ENCODE measurements at places on chromosomes 11 and 22.

- no peak for DNase-seq
Observed at GRCh38 chr22:17897426-17897825, 123.2 kb upstream of the BID start.

GRCh38 chr22:45760682-45761081 lies 89.0 kb downstream of the ATXN10 start:
- no peak for DNase-seq

- DNase-seq: no peak
Observed at GRCh38 chr11:65298655-65299179, 15.9 kb upstream of the CDC42EP2 start.

DNA sequence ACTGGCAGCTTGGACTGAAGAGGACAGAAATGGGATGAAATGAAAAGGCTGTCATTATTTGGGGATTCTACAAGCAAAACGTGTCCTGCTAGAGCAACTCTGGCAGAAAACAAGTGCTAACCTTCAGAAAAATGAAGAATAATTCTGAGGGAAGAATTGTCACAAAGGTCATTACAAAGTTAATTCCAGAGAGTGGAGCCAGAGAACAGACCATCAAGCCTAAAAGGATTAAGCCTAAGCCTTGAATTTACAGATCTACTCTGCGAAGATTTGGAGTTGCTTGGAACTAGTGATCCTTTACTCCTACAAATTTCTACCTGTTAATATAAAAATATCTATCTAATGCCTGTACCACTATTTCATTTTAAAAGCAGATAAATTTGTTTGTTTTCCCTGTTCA lies 1077.3 kb upstream of the CNTN5 start:
- DNase-seq: no peak

DNA sequence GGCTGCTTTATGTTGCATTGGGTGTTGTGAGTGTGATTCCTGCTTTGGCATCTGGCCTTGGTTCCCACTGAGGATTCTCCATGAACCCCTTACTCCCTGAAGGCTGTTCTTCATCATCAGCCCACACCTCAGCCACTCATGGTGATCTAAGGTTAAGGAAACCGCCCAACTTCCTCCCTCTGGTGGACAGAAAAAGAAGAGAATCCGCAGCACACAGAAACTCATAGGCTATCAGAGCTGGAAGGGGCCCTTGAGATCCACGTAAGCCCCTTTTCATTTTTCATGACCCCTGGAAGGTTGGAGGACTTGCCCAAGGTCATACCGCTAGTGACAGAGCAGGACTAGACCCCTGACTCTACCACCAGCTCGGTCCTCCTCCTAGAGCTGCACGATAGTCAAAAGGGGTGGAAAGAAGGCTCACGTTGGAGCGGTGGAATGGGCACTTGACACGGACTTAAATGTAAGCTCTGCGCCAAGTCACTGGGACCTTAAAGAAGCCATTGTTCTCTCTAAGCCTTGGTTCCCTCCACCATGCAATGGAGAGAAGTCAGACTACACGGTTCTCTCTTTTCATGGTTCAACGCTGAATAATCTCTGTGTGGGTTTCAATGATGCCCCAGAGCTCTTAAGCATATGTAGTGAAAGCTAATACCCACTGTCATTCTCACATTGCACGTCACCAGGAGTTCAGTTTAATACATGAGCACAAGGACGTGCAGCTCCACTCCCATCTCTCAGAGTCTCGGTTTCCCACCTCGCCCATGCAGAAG lies 83.6 kb upstream of the CRTAM start:
- DNase-seq: no peak

DNA sequence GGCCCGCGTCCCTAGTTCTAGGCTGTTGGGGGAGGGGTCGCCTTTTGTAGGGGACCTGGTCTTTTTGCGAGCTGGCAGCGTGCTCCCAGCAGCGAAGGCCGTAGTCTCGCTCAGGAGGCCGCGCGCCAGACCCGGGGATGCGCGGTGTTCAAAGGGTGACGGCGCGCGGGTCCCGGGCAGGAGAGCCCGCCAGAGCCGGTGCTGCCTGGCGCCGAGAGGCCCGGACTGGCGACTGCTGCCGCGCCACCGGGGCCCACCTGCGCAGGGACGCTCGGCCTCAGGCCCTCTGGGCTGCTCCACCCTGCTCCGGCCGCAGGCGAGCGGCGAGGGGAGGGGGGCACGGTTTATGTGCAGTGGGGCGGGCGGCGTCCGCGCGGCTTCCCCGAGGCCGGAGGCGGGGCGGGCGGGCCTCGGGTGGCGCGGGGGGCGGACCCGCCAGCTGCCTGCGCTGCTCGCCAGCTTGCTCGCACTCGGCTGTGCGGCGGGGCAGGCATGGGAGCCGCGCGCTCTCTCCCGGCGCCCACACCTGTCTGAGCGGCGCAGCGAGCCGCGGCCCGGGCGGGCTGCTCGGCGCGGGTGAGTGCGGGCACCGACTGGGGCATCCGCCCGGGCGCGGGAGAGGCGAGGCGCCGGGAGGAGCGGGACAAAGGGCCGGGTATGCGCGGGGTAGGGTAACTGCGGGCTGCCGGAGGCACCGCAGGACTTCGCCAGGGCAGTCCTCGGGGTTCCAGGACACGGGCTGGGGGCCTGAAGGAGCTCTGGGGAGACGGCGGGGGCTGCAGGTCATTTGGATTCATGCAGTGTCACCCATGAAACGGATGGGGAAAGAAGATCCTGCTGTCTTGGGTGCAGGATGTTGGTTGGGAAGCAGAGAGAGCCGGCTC lies at the start of gene PRSS23:
Gene PRSS23, plus strand, starts transcription at position 467 of the 884 bp plus-strand sequence. CDS start 7,102 bp downstream, outside the sequence.
- DNase-seq: no peak

DNA sequence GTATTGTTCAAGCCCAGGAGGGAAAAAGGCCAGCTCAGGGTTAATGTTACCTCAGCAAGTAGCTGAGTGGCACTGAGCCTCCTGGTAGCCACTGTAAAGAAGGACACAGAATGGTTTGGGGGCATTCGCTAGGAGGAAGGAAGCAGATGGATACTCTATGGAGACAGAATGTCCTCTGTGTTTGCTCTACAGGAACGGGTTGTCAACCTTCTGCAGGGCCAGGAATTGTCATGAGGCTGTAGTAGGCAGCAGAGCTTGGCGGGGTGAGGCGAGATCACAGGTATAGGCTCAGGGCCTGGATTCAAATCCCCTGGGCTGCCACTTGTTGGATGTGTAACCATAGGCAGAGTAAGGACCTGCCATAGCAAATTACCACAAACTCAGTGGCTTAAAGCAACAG lies 3.0 kb upstream of the LRRC75B start:
- DNase-seq: no peak

GRCh38 chr11:78041843-78042440 lies 18.9 kb upstream of the KCTD14 start:
- DNase-seq: no peak

DNA sequence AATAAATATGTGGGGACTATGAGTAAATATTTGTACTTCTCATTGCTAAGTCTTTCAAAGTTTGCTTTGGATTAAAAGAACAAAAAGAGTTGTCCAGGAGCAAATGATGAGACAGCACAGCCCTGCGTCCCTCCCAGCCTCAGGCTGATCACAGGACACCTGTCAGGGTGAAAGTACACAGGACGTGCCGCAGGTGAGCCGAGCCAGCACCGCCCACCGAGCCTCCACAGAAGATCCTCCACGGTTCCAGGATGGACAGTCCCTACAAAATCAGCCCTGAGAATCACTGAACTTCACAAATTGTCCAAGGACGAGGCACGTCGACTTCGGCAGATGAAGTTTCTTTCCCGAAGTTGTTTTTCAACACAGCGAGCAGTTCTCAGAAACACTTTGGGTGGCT lies 661.5 kb downstream of the BRD1 start:
- no peak for DNase-seq

- DNase-seq: peak; percentile 93
Observed at GRCh38 chr11:61899146-61899841, 7.9 kb upstream of the FADS3 start.

GRCh38 chr11:43853781-43854180 lies 26.9 kb upstream of the ALKBH3 start:
- no peak for DNase-seq

- no peak for DNase-seq
Observed at GRCh38 chr11:119700536-119701346, 28.3 kb downstream of the NECTIN1 start.

DNA sequence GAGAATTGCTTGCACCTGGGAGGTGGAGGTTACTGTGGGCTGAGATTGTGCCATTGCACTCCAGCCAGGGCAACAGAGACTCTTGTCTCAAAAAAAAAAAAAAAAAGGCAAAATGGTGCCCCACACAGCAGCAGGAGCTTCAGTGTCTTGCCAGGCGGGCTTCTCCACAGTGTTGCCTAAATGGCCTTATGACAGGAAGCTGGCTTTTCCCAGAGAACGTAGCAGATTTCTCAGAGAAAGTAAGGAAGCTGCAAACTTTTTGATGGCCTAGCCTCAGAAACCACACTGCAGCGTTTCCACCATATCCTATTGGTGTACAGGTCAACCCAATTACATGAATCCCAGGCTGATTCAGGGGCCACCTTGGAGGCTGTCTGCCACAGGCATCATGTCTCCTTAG lies 12.7 kb upstream of the SPDYC start:
- no peak for DNase-seq

- no peak for DNase-seq
Observed at GRCh38 chr11:96263238-96263763, 79.7 kb downstream of the MAML2 start.

DNA sequence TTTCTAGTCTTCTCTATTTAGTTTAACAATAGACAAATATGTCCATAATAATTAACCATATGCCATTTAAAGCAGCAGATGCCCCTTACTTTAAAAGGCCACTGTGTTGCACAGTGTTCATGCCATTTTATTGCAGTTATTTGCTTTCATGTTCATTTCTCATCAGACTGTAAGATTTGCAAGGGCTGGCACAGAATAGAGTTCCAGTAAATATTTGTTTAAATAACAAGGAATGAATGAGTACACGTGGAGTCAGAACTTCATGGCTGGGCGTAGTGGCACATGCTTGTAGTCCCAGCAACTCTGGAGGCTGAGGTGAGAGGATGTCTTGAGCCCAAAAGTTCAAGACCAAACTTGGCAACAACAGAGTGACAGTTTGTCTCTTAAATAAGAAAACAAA lies 1228.6 kb downstream of the LRRC4C start:
- DNase-seq: no peak

- DNase-seq: no peak
Observed at GRCh38 chr11:37313266-37313665, 715.2 kb upstream of the RAG2 start.

DNA sequence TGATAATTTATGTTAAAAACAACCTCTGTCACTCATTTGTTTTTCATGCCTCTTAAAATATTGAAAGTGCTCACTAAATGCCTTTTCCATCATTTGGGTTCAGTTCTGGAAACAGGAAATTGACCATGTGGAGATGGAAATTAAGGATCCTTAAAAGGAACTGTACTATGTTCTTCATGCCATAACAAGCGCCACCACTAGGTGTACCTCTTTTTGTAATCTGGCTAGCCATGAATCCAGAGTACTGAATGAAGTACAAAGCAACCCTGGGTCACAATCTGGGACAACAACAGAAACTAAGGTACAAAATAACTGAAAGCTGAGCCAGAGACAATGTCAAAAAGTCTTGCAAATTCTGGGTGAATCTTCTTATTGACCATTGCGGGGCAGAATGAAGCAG lies 559.1 kb downstream of the FAM181B start:
- DNase-seq: no peak

DNA sequence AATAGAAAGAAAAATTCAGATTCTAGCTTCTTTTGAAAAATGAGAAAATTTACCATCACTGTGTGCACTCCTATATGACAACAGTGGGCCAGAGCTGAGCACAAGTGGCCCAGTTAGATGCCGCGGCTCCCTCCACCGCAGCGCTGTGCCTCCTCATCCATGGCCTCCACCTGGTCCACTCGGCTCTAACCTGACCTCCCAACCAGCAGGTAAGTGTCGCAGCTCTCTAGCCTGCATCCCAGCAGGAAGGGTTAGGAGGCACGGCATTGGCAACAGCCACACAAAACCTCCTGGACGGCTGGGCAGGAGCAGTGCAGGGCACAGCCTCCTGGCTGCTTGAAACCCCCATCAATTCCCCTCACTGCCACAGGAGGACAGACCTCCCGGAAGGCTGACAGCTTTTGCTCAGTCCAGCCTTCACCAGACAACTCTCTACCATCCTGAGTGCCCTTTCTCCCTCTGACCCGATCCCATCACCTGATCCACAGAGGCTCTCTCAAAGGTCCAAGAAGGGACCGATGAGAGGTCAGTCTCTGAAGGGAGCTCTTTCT lies 76.1 kb downstream of the RPL27A start:
- no peak for DNase-seq

- no peak for DNase-seq
Observed at GRCh38 chr22:22816766-22817410, 70.7 kb upstream of the IGLL5 start.

GRCh38 chr11:132464003-132464342 lies 1068.3 kb downstream of the OPCML start:
- no peak for DNase-seq

DNA sequence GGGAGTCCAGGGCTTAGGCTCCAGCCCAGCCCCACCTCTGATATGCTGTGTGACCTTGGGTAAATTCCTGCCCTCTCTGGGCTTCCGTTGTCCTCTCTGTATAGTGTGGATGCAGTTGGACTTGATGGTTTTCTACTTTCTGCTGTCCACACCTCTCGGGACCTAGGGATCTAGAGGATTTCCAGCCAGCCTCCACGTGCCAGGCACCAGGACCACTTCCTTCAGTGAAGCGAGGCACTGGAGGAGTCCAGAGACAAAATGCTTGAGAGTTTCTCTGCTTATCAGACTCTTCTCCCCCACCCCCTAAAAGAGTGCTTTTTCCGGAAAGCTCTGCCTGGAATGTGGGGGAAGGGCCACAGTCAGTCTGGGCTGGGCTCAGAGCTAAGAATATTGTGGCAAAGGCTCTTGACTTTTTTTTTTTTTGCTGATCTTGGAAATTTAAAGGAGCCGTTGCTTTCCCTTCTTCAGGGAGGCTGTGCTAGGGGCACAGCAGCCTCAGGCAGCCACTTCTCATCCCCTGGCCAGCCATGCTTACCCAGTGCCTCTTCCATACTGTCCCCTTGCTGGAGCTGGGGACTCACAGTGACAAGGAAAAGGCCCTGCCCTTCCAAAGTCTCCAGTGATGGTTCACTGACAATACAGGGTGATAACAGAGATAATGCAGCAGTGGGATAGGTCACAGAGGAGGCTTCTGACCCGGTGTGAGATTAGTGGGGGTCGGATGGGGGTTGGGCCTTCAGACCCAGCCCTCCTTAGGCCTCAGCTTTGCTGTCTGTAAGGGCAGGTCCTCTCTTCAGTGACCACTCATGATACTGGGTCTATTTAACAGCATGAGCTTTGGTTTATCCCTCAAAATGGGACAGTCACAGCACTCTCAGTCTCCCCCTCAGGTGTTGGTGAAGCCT lies 2.9 kb upstream of the SERPINH1 start:
- DNase-seq: peak; percentile 61

- no peak for DNase-seq
Observed at GRCh38 chr11:103556171-103556570, 446.9 kb downstream of the DYNC2H1 start.

DNA sequence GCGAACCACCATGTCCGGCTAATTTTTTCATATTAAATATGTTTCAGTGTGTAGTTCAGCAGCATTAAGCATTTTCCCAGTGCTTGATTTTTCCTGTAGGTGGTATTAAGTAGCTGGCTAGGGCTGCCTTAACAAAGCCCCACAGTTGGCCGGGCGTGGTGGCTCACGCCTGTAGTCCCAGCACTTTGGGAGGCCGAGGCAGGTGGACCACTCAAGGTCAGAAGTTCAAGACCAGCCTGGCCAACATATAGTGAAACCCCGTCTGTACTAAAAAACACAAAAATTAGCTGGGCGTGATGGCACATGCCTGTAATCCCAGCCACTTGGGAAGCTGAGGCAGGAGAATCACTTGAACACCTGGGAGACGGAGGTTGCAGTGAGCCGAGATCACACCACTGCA lies 33.5 kb upstream of the TOLLIP start:
- DNase-seq: no peak
